Activated T-helper 1 cell treated with anti-CD3 and anti-CD28 coated beads, Interleukin-2, amount 50 U/mL, for 16 hours (primary cell): ENCODE measurements at places on chromosomes 12 and 14.

DNA sequence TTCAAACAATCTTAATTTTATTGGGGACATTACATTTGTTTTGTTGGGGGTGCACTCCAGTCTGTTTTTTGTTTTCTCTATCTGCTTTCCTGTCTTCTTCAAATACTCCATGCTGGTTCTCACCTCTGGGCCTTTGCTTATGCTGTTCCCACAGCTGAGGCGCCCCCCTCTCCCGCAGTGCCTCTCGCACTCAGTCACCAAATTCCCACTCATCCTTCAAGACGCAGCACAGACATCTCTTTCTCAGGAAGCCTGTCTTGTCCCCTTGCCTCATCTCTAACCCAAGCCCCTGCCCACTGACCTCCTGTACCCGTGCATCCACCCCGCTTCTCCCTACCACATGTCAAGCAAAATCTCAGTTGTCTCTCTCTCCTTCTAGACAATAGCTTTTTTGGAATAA, 43.7 kb upstream of the PRMT8 start:
- no peak for DNase-seq

GRCh38 chr12:125568306-125568705, 503.1 kb downstream of the AACS start:
- DNase-seq, result no peak

DNA sequence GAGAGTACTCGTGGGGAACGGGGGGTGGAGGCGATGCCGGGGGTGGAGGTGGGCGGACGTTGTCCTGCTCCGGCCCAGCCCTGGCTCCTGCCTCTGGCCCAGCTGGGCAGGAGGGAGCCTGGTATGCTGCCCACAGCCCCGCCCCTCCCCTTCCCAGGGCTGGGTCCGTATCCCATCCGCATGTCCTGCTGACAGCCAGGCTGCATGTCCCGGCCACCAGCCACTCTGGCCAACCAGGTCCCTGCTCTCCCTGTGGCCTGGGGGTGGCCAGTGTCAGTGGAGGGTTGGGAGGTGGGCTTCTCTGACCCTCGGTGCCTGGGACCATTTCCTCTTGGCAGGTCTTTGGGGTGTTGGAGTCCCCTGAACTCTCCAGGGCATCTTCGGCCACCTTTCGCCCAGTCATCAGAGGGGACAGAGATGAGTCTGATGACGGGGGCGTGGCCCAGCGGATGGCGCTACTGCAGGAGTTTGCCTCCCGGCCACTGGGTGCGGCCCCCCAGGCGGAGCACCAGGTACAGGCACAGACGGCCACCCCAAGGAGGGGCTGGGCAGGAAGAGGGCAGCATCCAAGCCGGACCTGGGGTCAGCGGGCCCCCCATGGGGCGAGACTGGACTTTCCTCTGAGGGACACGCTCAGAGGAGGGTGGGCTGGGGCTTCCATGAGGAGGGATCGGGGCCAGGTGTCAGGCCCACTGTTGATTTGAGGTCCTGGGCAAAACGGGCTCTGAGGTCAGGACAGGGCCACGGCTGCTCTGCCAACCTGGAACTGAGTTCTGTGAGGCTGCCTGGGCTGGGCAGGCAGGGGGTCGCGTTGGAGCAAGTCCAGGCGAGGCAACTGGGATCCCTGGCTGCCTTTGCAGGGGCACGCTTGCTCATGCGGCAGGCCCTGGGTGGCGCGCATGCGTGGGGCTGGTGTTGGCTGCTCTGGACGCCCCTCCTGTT, 20.2 kb downstream of the CEP170B start:
- DNase-seq, result no peak

DNA sequence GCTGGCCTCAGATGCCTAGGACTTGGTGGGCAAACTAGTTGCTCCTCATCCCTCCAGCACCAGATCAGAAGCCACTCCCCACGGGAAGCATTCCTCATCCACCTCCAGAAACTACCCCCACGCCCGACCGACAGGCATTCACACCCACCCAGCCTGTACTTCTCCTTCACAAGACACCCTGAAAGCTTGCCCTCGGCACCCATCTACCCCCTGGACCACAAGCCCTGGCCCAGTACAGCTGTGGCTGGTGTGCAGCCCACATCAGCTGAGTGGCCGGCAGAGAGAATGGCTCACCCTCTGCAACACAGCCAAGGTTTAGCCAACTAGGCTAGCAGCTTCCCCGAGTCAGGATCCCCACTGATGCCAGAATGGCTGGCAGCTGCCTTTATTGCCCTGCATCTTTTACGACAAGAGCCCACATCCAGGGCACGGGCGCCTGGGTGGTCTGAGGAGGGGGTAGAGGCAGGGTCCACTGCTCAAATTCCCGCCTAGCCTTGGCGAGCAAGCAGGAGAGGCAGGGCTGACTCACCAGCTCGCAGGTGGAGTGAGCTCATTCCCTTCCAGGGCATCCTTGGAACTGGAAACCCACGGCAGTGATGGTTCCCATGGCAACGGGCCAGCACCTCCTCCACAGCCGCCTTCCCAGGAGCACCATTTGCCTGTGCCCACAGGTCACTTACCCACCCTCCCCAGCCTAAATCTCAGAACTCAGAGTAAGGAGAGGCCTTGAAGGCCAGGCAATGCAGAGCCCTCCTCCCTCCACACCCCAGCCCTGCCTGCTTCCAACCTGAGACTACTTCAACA, 17.1 kb downstream of the ACTN1 start:
- no peak for DNase-seq

- no peak for DNase-seq
Measured at GRCh38 chr14:64701660-64702059, 2.6 kb upstream of the PLEKHG3 start.

- no peak for DNase-seq
Measured at GRCh38 chr12:43696154-43696553, 62.4 kb downstream of the PUS7L start.

DNA sequence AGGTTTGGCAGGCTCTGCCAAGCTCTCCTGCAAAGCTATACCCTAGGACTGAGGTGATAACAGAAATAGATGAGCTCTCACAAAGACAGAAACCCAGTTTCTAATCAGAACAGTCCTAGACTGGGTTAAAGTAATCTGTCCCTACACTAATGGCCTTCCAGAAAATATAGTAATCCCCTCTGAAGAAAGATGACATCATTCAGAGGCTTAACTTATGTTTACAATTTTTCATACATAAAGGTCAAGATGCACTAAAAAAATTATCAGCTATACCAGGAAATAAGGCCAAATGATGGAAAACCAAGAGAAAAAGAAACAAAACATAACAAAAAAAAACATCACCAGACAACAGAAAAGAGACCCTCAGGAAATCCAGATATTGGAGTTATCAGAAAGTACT, 4.9 kb upstream of the WASHC4 start:
- DNase-seq, result no peak

DNA sequence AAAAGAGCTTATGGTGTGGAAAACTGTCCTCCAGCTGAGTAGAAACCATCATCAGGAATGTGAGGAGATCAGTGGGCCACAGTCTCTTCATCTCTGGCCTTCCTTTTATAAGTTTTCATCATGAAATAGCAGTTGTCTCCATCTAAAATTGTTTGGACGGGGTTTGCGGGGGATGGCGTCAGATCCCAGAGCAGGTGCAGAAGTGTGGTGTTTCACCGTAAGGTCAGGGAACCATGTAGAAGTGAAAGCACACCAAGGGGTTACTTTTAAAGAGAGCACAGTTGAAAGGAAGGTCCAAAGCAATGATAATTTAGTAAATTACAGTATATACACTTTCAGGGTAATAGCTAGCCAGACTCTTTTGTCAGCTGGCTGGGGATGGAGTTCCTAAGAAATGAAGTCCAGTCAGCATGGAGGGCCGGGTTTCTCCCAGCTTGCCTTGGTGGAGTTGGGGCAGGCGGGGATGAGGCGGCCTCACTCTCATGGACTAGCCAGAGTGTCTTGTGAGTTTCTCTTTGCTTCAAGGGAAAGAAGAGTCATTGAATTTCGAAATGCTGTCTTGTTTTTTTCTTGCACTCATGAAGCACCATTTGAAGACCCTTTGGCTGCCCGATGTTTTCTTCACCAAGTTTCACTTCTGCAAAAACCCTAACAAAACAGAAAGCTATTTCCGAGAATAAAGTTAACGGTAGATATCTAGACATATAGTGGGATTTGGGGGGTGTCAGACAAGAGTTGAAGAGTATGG, 100.6 kb downstream of the ETV6 start:
- no peak for DNase-seq

- DNase-seq, result no peak
Measured at GRCh38 chr12:28582672-28583376, 392.6 kb downstream of the CCDC91 start.

- no peak for DNase-seq
Measured at GRCh38 chr12:48459259-48459658, 13.1 kb upstream of the ANP32D start.

GRCh38 chr14:73259837-73260236, 22.5 kb downstream of the PAPLN start:
- no peak for DNase-seq

GRCh38 chr14:39060818-39061437, 42.1 kb downstream of the SEC23A start:
- no peak for DNase-seq

- no peak for DNase-seq
Measured at GRCh38 chr12:127539226-127539858, 727.6 kb upstream of the TMEM132C start.

DNA sequence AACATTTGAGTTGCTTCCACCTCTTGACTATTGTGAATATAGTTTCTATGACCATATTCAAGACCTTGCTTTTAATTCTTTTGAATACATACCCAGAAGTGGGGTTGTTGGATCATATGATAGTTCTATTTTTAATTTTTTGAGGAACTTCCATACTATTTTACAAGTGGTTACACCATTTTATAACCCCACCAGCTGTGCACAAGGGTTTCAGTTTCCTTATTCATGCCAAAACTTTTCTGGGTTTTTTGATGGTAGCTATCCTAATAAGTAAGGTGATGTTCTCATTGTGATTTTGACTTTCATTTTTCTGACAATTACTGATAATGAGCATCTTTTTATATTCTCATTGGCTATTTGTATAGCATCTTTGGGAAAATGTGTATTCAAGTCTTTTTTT, 109.4 kb upstream of the GARIN2 start:
- no peak for DNase-seq

GRCh38 chr12:100356644-100357223, at the start of gene SLC17A8:
SLC17A8 (plus strand) TSS chr12:100357074; CDS start chr12:100357392, 318 bp downstream.
- DNase-seq, result no peak

DNA sequence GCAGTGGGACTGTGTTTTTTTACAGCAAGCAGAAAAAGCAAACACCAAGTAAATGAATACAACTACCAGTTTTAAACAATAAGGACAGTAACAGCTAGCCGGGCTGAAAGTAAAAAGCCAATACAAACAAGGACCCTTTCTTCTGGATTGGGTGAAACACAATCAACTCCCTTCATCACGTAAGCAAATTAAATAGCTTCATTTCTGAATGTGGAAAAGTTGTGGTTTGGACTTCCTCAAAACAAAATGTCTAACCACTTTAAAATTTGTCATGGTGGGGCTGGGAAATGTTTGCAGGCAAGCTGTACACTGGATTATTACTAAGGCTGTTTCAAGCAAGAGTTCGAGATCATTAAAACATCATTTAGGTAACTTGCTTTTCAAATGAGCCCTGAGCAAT, 47.4 kb downstream of the TCHP start:
- no peak for DNase-seq

DNA sequence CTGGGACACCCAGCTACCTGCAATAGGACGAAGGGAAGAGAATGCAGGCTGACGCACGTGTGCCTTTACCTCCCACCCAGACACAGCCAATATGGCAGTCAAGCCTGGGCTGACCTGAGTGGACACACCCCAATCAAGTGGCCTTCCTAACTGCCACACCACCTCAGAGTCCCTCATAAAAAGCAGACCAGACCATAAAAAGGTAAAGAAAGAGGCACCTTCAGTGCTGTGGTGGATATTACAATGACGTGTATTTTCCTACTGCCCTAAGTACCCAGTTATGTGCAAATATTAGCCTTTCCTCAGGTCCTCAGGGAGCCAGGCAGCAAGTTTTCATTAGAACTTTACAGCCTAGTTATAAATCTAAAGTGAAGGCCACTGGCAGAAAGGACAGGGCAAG, 75.8 kb downstream of the KCNK10 start:
- DNase-seq, result no peak

DNA sequence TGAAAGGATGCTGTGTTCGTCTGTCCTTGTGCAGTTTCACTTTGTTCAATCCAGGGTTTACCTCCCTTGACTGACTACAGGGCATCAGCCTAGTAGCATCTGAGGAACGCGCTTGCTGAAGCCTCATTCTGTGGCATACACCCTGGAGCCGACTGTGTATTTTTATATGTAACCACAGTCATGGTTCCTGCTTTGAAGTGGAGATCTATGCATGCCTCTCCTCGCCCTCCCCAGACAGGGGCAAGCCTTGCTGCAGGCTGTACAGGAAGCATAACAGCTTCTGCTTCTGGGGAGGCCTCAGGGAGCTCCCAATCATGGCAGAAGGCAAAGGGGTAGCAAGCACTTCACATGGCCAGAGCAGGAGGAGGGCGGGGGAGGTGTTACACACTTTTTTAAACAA, 262.1 kb downstream of the BCL11B start:
- DNase-seq, result no peak
